Memory B cell (primary cell): ENCODE measurements at places on chromosomes 11 and 22.

DNA sequence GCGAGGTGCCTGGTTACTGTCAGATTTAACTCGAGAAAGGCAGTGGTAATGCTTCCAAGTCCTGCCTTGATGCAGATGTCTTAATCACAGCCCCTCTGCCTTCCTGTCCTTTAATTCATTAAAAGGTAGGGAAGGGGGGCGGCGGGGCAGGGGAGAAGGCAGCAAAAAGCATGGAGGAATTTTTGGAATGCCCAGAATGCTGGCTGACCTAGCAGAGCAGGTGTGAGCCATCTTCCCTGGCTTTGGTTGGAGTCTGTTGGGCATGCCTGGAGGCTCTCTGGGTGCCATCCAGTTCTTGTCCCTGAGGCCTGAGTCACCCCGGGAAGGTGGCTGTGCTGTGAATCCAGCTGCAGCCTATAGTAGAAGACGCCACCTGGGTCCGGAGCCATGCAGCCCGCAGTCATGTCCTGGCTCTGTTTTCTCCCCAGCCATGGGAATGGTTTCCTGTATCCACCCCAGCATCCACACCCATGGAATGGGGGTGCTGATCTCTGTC, 15.6 kb downstream of the KIAA1671 start:
- DNase-seq: no peak

- DNase-seq: peak; percentile 41
Observed at GRCh38 chr22:30425616-30426387, at the start of gene MTFP1. Gene MTFP1, plus strand, starts transcription at chr22:30425768. Its CDS starts 112 bp downstream, at chr22:30425880.

- no peak for DNase-seq
Observed at GRCh38 chr22:28143241-28143865, 224.3 kb upstream of the PITPNB start.

GRCh38 chr11:110972640-110973039, 260.4 kb upstream of the ARHGAP20 start:
- no peak for DNase-seq

- no peak for DNase-seq
Observed at GRCh38 chr11:6611092-6611962, 689 bp downstream of the TAF10 start.
